ENCODE measurements at places on chromosomes 6 and 20.

DNA sequence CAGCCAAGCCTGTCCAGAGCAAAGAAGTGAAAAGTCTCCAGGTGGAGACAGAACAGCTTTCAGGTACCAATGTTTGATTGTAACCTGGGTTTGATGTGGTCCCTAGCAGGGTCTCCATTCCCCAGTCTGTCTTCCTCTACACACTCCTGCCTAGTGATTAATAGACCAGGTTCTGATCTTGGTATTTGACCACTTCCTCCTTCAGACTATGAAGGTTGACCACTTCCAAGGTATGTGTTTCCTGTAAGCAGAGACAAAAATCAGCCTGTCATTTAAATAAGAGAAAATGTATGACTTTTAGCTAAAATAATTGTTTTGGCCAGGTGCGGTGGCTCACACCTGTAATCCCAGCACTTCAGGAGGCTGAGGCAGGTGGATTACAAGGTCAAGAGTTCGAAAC is 41.8 kb upstream of the TOP1 start:
- no peak for DNase-seq

GRCh38 chr6:84260926-84261325 is 33.5 kb upstream of the CEP162 start:
- no peak for DNase-seq

GRCh38 chr6:56944661-56945060 is 10.2 kb upstream of the BEND6 start:
- no peak for DNase-seq

- no peak for DNase-seq
These were observed 36.3 kb downstream of the PLEKHG1 start for GRCh38 chr6:150635906-150636514.

GRCh38 chr6:3053231-3053508 is 15.1 kb upstream of the RIPK1 start:
- no peak for DNase-seq

GRCh38 chr6:153032255-153032882 is 29.9 kb upstream of the MTRF1L start:
- DNase-seq: no peak

GRCh38 chr6:106724848-106725247 is 95.5 kb downstream of the QRSL1 start:
- DNase-seq: no peak

GRCh38 chr6:158152659-158153058 is 15.4 kb downstream of the SERAC1 start:
- no peak for DNase-seq

DNA sequence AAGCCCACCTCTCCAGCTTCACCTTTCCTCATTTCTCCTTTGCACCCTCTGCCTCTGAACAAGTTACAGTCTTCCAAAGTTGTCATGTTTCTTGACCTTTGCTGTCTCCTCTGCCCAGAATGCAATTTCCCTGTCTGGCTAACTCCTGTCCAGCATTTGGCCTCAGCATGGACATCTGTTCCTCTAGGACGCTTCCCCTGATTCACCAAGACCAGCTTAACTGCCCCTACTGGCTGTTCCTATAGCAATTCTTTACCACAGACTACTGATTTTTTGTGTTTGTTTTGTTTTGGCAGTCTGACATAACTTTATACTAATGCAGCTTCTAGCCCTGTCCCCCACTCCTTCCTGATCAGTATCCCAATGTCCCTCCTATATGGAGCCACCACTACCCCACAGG is 13.4 kb downstream of the GNL1 start:
- DNase-seq: no peak

DNA sequence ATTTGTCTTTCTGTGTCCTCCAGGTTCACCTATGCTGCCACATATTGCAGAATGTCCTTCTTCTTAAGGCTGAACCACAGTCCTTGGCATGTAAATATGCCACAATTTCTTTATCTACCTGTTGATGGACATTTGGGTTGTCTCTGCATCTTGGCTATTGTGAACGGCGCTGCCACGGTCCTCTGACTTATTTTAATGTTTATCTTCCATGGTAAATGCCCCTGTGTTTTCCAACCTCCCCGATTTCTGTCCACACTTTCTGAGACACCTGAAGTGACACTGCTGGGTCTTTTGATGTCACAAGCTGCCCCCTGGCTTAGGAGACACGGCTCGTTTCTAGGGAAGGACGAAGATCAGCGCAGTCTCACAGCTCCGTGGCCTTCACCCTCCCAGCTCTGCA is 128.3 kb upstream of the PDE10A start:
- no peak for DNase-seq

DNA sequence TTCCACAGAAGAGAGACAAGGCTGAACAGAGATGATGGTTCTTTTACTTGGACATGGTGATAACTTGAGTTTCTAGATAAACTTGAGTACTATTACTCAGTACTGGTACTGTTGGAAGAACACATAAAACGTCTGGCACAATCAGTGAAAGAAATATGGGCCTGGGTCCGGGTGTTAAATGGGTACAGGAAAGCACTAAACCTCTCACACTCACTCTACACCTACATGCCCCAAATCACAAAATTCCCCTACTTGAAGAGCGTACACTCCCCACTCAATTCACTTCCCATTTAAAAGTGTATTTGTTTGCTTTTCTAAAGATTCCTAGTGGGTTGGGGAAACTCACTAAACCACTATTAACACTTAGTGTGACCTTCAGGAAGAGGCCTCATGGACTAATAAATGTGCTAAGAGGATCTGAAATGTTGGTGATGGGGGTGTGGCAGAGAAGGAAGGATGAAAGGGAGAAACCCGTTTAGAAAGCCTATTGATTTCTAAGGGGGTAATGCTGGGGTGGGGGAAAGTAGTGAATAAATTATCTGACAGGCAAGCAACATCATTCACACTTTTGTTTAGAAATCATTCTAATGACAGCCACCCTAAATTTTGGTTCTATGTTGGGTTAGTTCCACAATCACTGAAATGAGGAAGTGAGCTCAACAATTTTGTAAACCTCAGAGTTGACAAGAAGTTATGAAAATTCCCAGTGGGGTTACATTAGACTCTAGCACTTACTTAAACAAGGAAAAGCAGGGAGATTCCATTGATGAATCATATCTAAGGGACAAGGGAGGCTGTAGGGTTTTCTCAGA is 222.6 kb upstream of the MARCKS start:
- DNase-seq: no peak

DNA sequence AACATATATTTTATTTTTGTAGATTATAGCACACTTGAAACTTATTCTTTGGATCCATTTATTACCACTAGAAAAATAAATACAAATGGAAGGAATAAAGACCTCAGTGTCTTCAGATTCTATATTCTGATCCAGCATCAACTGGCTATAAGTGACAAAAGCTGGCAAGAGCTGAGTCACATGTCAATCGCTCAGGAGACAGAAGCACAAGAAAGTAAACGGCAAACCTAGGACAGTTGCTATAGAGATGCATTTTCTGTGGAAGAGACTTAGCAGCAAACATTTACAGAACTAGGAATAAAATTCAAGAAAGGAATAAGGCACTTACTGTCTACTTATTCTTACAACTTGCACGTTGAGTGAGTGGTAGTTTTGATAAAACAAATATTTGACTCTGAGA is 230.4 kb downstream of the CLVS2 start:
- no peak for DNase-seq

DNA sequence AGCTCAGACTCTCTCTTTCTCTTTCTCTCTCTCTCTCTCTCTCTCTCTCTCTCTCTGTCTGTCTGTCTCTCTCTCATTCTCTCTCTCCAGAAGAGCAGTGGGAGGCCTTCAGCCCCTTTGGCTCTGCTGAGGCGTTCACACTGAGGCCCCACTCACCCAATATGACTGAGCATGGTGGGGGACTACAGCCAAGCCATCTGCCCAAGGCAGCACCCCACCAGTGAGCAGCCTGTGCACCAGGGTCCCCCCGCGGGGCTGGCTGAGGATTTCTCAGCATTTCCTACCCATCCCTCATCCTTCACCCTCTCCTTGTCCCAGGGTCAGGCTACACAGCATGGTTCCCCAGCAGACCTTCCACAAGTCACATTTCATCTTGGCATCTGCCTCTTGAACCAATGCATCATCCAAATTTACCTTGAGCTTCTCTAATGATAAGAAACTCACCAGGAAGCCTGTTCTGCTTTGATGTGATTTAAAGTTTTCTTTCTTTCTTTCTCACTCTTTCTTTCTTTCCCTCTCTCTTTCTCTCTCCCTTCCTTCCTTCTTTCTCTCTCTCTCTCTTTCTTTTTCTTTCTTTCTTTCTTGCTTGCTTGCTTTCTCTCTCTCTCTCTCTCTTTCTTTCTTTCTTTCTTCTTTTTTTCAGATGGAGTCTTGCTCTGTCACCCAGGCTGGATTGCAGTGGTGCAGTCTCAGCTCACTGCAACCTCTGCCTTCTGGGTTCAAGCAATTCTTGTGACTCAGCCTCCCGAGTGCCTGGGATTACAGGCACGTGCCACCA is 47.1 kb upstream of the NXT1 start:
- DNase-seq: no peak

GRCh38 chr6:154378518-154378917 is 21.9 kb upstream of the IPCEF1 start:
- no peak for DNase-seq

- no peak for DNase-seq
These were observed 407.1 kb upstream of the JAG1 start for GRCh38 chr20:11080781-11081377.

GRCh38 chr6:12013307-12013719 is 1.2 kb downstream of the HIVEP1 start:
- DNase-seq: no peak

- DNase-seq: no peak
These were observed 37.4 kb downstream of the ANGPT4 start for GRCh38 chr20:878511-879307.

- DNase-seq: no peak
These were observed 96.2 kb downstream of the PLCB1 start for GRCh38 chr20:8228315-8228714.

GRCh38 chr6:127483399-127484055 is 24.3 kb upstream of the KIAA0408 start:
- no peak for DNase-seq

GRCh38 chr6:45858691-45859090 is 157.0 kb downstream of the CLIC5 start:
- DNase-seq: no peak

GRCh38 chr6:34709386-34709785 is 12.8 kb upstream of the ILRUN start:
- peak; percentile 68 for DNase-seq

- DNase-seq: no peak
These were observed 101.8 kb downstream of the TNFAIP3 start for GRCh38 chr6:137968901-137969300.

DNA sequence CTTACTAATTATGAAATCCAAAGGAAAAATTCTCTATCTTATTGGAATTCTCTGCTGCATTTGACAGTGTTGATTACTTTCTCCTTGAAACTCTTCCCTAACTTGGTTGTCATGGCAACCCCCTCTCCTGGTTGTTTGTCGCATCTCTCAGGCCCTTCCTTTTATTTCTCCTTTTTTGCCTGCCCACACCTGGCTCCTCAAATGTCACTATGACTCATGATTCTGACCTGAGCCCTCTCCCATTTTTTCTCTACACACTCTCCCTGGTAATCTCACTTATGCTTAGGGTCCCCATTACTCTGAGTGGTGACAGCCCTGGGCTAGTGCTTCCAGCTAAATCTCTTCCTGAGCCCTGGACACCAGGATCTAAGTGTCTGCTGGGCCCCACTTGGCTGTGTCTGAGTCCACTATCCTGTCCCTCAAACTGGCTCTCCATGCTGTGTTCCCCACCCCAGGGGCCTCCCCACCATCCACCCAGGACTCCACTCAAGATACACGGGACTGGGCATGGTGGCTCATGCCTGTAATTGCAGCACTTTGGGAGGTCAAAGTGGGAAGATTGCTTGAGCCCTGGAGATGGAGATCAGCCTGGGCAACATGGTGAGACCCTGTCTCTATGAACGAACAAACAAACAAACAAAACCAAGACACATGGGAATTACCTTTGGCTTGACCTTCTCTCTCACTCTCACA is 16.5 kb upstream of the NNAT start:
- DNase-seq: no peak

DNA sequence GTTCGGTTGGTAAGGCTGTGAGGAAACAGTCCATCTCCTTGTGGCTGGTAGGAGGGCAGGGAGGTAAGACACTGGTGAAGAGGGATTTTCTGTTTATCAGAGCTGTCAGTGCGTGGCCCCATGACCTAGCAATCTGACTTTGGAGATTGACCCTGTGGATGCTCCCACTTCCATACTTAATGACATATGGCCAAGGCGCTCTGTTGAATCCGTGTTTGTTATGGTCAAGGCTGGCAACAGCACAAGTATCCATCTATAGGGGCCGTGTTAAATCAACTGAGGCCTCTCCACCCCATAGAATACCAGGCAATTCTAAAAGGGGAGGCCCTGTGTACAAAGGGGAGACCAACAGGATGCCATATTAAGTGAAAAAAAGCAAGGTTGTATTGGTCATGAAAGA is 25.6 kb upstream of the FOXC1 start:
- DNase-seq: no peak

DNA sequence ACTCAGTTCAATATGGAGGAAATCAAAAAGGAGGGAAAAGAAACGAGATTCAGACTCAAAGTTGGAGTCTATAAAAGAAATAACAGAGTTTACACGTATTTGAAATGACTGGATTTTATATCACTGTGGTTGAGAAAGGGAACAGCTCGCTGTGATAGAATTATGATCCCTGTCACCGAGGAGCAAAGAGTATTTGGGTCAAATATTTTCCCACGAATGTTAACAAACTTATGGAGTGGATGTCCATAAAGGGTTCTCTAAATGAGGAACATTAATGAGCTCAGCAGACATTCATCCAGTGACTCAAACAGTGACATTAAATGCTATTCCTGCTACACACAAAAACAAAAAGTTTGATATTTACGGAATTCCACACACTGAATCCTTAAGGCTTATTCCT is 57.9 kb downstream of the FHL5 start:
- DNase-seq: no peak

GRCh38 chr6:37490536-37491170 is 9.0 kb downstream of the CCDC167 start:
- peak; percentile 42 for DNase-seq

All from sciatic nerve (tissue), 2 donors.